ENCODE measurements at places on chromosomes 3 and 15.

DNA sequence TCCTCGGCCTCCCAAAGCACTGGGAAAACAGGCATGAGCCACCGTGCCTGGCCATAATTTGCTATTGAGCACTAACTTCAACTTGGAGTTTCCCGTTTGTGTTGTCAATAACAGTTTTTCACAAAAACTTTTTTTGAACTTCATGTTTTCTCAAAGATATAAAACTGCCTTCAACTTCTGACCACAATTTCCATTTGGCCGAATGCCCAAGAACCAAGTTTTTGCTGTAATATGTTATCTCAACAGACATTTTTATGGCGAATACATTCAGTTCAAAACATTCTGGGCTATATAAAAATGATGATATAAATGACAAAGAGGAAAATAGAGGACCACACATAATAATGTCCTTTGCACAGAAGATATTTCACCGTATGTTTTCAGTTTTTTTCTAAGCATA is 56.4 kb downstream of the NEDD4 start:
- no peak for DNase-seq

GRCh38 chr3:4885316-4885715 is 93.9 kb upstream of the BHLHE40 start:
- no peak for DNase-seq

GRCh38 chr3:33388374-33389100 is 51.7 kb downstream of the UBP1 start:
- no peak for DNase-seq

GRCh38 chr3:143928541-143929255 is 42.9 kb upstream of the DIPK2A start:
- DNase-seq, result no peak

DNA sequence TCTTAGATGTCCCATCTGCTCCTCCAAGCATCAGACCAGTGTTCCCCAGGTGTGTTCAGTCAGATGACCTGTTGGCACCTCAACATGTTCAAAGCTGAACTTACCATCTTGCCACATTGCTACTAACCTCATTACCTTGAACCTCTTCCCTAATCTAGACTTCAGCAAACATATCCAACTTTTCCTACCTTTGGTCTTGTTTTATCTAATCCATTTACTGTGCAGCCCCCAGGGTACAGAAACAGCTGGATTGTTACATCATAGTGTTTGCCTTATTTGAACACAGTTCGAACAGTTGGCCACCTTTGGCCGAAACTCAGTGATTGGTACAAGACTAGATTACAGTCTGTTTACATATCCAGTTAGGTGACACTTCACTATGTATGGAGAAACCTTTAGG is 36.1 kb upstream of the MCF2L2 start:
- no peak for DNase-seq

All from mesenteric fat pad (tissue), 1 donor.